Cardiac fibroblast (primary cell): ENCODE measurements at places on chromosomes 16 and 17.

DNA sequence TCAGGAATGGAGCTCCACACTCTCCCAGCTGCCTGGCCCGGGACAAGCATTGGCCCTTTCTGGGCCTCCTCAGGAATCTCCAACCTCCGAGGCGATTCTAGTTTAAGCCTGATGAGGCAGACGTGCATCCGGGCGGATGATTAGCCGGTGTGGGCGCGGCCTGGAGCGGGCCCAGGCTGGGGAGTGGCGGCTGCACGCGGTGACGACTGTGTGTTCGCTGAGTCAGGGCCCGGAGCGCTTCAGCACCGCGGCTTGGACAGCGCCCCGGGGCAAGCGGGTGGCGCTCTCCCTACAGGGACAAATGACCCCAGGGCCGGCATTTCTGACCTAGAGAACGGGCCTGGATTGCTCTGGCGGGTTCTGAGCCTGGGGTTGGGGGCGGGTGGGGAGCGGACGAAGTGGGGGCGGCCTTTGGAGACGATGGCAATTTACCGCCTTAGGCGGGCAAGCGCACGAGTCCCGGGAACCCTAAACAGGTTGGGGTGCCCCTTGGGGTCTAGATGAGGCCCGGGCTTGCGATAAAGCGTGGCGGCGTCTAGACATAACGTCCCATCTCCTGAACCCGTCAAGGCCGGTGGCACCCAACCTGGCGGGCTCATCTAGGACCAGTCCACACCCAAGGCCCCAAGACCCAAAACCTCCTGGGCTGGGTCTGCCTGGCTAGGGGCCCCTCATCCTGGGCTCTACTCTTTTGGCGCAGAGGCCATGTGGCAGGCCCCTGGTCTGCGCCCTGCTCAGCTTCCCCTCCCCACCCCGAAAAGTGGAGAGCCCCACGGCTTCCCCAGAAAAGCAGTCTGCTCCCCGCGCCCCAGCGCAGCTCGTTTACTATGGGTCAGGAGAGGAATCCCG lies 22.3 kb upstream of the ZNHIT3 start:
- peak; percentile 84 for DNase-seq

DNA sequence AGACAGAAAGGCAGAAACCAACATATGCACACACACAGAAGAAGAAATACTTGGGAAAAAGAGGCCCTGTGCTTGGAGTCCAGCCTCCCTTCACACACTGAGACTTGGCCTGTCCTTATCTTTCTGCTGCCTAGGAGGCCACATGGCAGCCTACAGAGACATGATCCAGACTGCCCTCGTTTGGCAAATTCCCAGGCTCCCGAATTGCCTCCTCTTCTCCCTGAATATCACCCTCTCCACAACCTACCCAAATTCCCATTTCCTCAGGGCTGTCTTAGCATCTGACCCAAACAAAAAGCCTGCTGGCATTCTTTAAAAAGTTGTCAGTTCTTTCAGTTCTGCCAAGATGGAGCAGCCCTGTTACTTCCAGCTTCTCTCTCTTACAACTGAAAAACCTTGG lies 59.8 kb downstream of the DNAH17 start:
- no peak for DNase-seq

DNA sequence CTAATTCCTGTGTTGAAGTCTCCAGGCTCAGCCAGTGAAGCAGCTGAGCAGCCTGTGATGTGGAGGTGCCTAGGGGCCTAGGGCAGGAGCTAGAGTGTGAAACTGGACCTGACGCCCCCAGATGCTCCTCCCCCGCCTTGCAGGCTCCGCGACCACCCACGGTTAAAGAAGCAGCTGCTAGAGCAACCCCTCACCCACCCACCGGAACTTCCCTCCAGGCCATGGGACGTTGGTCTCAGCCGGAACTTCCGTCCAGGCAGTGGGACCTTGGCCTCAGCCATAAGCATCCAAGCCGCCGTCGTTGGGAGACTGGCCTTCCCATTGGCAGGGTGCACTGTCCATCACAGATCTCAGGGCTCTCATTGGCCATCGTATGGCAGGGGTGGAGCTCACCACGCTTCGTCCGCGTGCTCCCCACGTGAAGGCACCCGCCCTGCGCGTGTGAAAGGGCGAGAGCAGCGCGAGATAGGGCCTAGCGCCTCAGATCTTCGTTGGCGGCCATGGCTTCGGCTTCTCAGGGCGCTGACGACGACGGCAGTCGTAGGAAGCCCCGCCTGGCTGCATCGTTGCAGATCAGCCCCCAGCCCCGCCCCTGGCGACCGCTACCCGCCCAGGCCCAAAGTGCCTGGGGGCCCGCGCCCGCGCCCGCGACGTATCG lies at the start of gene ADAD2:
TSS of gene ADAD2 (plus strand) at position 427 of the 658 bp plus-strand sequence. CDS start at position 501, 74 bp downstream.
- peak; percentile 15 for DNase-seq

DNA sequence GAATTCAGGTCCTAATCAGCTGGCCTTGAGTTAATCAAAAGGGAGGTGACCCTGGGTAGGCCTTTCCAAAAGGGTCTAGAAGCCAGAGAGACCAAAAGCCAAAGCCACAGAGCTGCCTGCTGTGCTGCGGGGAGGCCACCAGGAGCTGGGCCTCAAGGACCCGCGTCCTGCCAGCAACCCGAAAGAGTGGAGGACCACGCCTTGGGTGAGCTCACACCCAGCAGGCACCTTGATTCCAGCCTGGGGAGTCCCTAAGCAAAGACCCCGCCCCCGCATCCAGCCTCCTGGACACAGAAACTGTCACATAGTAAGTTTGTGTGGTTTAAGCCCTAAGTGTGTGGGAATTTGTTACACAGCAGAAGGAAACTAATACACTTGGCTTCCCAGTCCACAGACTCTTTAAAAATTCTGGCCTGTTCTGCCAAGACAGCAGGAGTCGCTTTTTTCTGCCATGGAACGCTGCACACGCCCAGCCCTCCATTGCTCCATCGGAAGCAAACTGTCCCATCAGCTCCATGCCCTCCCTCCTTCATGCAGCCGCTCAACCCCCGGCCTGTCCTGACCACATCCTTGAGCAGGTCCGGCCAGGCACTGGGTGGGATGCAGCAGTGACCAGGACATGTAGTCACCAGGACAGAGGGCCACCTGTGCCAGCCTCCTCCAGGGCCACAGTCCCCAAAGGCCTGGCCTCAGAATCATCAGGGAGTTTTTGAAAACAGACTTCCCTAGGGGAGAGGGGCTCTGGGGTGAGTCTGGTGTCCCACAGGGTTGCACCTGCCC lies 20.9 kb upstream of the RASD1 start:
- DNase-seq: no peak

DNA sequence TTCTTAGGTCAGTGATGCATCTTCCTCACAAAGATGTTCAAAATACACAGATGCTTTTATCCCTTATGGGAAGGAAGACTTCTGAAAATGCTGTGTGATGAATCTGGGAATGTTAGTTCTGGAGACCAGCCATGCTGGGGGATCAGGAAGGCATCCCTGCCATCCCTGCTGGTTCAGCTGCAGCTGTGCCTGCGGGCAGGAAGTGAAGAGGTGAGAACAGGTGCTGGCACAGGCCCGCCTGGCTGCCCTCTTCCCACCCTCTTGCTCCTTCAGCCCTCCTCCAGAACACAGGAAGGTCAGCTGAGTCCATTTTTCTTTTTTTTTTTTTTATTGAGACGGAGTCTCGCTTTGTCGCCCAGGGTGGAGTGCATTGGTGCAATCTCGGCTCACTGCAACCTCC lies 15.2 kb downstream of the RAB11FIP3 start:
- DNase-seq: no peak

DNA sequence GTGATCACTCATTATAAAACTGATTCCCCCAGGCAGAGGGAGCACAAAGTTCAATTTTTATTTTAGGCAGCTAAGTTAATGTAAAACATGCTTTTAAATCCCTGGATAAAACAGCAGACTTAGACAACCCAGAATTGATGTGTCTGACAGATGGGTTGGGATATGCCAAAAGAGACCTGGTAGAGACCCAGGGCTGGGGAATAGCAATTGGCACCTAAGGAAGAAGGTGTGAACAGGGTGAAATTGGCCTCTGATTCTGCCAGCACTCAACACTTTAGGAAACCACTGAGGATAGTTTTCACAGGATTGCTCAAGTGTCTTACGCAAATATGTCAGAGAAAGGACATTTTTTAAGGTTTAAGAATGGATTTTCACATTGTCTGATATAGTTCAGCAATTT lies 938.2 kb upstream of the CDH8 start:
- DNase-seq: no peak

GRCh38 chr16:52078716-52079655 lies 468.0 kb downstream of the TOX3 start:
- no peak for DNase-seq

DNA sequence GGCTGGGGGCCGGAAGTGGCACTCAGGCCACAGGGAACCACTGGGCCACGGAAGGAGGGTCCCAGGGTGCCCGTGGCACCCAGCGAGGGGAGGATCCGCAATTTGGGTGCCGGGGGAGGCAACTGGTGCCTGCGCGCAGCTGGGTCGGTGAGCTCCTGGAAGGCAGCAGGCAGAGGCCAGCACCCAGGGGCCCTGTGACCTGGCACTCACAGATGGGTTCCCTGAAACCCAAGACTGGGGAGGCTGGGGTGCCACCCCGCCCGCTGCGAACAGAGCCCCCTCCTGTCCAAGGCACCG lies 663 bp downstream of the SSTR5 start:
- DNase-seq: no peak

- peak; percentile 99 for DNase-seq
Measured at GRCh38 chr17:50210240-50211225, 9.1 kb upstream of the COL1A1 start.

GRCh38 chr16:63005356-63005755 lies 969.1 kb upstream of the CDH8 start:
- no peak for DNase-seq

GRCh38 chr17:73747221-73748002 lies 103.2 kb upstream of the SDK2 start:
- no peak for DNase-seq

DNA sequence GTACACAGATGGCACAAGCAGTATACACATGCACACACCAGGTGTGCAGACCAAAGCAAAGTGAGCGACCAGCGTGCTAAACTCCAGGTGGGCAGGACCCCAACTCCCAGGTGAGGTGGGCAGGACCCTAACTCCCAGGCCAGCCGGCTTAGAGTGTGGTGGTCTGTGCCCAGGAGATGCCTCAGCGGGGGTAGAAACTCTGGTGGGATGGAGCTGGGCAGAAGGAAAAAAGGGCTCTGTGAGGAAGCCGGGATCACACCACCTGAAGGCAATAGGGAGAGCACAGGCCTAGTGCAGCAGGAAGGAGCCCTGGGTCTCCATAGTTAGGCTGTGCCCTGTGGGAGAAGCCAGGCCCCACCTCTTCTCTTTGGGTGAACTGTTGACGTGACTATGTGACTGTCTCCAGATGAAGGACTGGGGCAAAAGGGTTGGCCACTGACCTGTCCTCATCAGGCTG lies 1.6 kb upstream of the FOXJ1 start:
- no peak for DNase-seq

DNA sequence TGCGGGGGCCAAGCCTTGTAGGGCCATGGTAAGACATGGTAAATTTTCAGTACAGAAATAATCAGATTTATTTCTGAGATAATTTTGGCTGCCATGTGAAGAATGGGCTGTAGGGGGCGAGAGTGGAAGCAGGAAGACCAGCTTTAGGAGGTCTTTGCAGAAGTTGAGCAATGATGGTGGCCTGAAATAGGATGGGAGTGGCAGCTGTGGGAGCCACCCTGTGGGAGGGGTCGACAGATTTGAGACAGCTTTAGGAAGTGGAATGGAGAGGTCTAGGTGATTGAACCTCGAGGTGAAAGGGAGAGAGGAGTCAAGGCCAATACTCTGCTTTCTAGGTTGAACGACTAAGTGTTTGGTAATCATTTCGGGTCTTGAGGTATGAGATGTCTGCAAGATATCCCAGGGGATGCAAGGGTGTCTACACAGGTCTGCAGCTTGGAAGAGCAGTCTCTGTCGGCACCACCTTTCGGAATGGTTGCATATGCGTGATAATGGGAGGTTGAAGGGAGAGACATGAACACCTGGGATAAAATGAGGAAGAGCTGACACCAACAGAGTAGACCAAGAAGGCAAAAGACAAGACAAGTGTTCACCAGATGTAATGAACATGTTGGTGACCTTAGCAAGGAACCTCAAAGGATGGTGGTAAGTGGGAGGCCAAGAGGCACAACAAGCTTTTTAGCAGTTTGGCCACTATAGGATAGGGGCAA lies 4.2 kb upstream of the ATXN7L3 start:
- peak; percentile 74 for DNase-seq

DNA sequence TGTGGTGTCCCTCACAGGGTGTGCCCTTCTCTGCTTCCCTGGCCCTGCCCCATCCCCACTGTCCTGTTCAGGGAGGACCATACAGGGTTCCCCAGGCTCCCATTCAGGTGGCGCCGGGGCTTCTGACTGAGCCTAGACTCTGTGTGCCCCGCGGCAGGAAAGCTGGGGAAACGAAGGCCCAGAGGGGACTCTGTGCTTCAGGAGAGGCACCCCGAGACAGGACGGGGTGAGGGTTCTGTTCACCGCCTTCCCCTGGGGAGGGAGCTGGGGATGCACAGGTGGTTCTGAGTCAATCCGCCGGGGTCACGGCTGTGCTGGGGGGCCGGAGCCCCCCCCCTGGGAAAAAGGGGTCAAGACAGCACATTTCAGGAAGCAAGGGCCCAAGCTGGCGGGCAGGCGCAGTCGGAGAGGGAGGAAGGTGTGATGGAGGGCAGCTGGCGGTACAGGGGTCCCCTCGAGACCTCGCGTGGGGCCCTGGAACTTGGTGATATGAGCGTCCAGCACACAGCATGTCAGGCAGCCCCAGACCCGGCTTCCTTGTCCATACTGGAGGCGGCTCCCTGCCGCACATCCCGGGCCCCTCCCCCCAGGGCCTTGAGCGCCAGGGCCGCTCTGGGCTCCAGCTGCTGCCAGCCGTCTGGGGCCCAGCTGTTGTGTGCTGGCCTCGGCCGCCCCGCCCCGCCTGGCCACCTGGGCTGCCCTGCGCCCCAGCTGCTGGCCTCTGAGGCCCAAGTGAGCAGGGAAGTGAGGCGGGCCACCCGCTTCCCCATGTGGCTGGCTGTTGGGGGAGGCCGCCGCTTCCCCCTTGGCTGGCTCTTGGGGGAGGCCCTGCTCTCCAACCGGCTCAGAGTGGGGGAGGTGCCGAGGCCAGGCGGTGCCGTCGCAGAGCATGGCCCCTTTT lies 5.6 kb upstream of the NOTUM start:
- DNase-seq: peak; percentile 44

DNA sequence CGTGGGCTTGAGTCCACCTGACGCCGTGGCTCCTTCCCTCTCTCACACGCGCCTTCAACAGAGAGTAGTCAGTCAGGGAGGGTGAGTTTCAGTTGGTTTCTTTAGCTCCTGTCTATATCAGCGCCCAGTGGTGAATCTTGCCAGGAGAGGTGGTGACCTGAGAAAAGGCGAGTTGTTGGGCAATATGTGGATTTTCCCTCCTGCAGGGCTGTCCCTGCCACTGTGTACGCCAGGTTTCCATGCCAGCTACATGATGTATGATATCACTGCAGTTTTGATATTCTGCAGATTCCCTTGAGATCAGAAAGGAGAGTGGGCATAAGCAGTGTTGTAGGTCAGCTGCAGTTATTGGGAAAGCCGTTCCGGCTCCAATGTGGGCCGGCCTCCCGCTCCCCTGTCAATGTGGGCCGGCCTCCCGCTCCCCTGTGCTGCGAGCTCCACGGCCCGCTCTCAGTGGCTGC lies 31.4 kb downstream of the BANP start:
- no peak for DNase-seq
